Mammary epithelial cell (primary cell): ENCODE measurements at places on chromosomes 1 and 21. TPM values are rescaled to one million over a fixed set of nuclear protein-coding genes. Genes with fewer than 3 reads are reported as not detected.
A peak's percentile ranks its signal among the peaks of the same experiment; 100 is the strongest.

The KCNAB2 gene
- 4.8 TPM for total RNA-seq

DNA sequence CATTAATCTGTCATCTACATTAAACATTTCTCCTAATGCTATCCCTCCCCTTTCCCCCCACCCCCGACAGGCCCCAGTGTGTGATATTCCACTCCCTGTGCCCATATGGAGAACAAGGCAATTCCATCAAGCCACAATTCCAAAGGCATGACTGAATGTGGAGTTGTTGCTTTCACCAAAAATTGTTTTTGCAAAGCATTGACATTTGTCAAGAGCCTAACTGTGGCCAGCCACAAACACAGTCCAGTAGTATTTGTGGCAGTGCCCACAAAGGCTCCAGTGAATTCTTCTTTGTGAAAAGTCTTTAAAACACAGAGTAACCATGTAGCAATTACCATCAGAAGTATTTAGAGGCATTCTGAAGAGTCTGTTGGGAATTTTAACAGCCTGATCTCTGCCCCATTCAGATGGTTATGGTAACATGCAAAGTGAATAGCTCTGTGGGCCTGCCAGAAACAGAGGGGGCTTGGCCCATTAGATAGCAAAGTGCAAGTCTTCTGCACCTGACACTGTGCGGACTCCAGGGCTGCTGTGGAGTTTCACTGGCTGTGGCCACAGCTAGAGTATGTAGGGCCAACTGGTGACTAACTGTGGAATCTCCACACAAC lies 11.6 kb upstream of the LRRC53 start:
- DNase-seq = no peak

DNA sequence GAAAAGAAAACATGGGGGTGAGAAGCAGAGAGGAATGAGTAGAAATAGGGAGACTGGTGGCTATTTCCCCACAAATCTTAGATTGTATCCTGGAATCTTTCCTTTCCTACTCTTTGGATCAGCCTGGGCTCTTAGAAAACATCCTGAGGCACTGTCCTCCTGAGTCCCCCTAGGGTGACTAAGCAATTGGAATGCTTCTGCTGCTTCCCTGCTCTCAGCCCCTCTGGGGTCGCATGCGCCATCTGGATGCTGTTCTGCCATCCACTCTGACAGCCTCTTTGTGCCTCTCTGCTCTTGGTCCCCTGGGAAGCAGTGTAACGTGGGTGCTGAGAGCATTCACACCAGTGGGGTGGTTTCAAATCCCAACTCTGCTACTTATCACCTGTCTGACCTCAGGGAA lies 443.0 kb downstream of the SIPA1L2 start:
- DNase-seq = no peak

DNA sequence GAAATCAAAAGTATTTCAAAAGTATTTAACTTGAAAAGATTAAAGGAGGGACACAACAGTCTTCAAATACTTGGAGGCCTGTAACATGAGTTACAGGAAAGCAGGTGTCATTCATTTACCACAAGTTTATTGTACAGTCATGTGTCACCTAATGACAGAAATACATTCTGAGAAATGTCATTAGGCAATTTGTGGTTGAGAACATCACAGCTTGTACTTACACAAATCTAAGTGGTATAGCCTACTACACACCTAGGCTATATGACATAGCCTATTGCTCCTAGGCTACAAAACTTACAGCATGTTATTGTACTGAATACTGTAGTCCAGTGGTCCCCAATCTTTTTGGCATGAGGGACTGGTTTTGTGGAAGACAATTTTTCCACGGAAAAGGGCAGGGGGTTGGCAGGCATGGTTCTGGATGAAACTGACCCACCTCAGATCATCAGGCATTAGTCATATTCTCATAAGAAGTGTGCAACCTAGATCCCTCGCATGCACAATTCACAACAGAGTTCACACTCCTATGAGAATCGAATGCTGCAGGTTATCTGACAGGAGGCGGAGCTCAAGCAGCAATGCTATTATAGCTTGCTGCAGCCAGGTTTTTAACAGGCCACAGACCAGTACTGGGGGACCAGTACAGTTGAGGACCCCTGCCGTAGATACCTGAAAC lies 25.0 kb upstream of the PHTF1 start:
- DNase-seq = peak; percentile 20

DNA sequence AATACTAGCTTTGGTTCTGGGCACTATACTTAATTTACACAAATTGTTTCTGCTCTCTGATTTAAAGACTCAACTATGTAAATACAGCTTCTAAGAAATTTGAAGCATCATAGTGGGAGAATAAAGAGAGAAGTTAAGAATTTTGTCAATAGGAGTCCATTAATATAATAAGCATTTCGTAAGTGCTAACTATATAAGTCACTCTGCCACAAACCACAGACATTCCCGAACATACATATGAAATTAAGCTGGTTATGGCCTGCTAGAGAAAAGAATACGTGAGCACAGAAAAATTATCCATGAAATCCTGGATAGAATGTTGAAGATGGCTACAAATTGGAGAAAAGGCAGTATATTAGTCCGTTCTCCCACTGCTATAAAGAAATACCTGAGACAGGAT lies 526.2 kb downstream of the MRPL39 start:
- no peak for DNase-seq

DNA sequence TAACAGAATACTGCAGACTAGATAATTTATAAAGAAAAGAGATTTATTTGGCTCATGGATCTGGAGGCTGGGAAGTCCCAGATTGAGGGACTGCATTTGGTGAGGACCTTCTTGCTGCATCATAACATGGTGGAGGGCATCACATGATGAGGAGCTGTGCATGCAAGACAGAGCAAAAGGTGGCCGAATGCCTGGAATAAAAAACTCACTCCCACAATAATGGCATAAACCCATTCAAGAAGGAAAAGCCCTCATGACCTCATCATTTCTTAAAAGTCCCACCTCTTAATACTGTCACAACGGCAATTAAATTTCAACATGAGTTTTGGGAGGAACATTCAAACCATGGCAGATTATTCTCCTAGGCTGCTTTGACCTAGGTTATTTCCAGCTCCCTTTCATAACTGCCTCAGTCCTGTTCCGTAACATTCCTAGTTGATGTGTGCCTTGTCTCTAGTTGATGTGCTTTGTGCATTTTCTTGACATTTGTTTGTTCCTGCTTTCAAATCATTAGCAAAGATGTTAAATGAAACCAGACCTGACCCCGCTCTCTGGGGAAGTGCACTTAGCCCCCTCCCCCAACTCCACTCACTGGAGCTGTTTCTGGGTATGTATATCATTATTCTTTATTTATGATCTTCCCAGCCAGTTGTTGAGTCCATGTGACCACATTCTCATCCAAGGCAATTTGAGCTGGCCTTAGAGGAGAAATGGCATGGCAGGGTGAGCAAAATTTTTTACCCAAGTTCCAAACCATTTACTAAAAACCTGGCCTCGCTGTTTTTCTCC lies 148.5 kb downstream of the GDAP2 start:
- no peak for DNase-seq

The MYOG gene
- not detected for total RNA-seq

The TMIGD3 gene
- not detected in 2 replicates for total RNA-seq

DNA sequence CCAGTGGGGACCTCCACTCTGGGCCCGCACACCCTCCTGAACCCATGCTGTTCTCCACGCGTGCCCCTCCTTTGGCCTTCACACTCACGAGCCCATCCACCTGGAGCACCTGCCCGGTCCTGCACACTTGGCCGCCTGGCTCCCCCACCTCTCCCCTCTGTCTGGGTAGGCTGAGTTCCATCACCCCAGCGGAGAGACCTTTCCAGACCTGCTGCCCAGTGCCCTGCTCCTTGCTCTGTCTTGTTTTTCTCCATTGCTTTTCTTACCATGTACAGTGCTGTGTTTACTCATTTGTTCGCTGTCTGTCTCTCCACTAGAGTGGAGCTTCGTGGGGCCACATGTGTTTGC lies 351.0 kb upstream of the VAMP3 start:
- no peak for DNase-seq

DNA sequence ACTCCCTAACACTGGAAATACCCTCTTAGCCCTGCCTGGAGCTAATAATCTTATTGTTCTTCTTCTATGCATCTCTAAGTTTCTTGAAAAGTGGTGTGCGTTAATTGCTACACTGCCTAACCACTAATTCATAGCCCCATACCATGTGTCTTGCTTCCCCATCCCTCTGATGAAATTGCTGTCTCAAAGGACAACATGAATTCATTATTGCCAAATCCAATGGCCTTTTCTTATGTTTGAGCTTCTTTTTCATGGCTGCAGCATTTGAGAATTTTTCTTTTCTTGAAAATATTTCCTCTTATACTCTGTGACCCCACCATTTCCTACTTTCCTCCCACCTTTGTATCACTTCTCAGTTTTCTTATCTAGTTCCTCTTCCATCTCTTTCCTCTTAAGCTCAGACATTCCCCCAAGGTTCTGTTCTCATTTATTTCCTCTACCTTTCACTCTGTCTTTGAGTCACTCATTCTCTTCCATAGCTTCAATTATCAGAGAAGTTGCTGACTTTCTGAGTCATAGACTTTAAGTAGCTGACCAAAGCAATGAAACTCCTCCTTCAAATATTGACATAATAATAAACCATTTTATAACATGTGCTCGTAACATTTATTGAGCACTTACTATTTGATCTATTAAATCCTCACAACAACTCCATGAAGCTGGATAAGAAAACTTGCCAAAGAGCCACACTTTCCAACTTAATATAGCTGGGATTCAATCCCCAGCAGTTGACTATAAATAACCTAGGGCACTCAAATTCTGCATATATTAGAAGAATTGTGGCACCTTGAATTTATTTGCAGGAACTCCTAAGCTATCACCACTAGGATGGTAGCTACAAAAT lies 35.5 kb upstream of the ATP6V1G3 start:
- DNase-seq = peak; percentile 38

DNA sequence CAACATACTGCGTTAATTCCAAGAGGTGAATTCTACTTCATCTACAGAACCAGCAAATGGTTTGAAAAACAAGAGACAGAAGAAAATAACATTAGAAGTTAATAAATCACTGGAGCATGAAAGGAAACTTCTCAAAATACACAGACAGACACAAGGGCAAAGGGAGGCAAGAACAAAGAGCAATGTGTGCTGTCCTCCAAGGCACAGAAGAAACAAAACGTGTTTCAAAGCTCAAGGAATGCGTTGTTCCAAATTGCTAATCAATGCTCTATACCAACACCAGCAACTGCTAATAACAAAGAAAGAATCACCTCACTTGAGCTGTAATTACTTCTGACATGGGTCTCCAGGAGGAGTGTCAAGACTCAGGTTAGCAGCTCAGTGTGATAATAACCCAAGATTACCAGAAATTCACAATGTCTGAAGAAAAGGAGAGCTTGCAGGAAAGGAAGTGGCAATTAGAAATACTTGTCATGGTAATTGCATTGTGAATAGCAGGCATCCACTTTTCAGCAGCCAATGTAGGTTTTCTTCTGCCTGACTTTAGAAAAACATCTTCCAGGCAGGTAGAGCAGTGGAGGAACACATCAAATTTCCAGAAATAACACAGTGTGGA lies 175.4 kb downstream of the SEC16B start:
- no peak for DNase-seq

DNA sequence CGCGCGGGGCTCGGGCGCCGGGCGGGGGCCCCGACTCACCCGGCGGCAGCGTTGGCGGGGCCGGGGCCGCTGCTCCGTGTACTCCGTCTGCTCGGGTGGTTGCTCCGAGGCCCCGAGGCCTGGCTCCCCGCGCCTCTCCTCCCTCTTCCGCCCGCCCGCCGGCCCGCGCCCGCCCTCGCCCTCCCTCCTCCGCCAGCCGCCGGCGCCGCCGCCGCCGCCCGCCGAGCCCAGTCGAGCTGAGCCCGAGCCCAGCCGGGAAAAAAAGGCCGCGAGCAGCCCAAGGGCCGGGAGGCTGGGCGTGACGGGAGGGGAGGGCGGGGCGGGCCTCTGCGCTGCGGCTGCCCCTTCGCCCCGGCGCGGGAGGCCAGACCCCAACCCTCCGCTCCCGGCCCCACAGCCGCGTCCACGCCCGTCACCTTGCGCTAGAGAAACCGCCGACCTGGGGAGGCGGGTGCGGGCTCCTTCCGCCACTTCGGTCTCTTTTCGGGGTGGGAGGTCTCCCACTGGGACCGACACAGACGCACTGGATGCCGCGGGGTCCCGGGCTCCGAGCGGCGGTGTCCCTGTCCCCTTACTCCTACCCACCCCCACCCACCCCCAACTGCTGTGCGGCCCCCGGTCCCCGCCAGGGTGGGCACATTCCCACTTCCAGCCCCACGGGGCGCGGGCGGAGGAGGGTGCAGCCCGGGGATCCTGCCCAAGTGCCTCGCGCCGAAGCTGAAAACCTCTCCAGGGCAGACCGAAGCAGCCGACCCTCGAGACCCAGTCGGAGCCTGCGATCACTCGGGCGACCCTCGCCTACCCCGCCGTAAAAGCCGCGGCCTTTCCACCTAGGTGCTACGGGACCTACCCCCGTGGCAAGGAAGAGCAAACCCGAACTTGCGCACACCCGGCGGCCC lies at the start of gene CERS2:
Gene CERS2, minus strand, starts transcription at position 256 of the 899 bp plus-strand sequence. CDS start 5,745 bp downstream, outside the sequence.
- peak; percentile 79 for DNase-seq

DNA sequence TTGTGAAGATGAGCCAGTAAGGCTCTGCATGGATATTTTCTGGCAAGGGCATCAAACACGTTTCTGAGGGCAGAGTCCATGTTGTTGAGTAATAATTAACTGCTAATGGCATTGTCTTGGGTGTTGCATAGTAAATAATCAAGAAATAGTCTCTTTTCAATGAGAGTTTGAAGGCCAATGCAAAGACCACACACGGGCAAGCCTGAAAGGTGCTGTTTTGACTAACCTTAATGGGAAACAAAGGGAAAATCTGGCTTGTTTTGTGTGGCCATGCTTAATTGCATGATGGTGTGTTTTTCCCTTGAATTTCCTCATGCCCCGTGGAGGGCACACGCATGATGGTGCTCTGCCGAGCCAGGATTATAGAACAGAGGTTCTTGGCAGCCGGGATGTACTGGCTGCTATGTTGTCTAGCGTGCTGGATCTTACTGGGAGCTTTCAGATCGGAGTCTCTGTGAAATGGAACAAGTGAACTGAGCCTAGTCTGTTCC lies 127.6 kb downstream of the NOS1AP start:
- DNase-seq = no peak

DNA sequence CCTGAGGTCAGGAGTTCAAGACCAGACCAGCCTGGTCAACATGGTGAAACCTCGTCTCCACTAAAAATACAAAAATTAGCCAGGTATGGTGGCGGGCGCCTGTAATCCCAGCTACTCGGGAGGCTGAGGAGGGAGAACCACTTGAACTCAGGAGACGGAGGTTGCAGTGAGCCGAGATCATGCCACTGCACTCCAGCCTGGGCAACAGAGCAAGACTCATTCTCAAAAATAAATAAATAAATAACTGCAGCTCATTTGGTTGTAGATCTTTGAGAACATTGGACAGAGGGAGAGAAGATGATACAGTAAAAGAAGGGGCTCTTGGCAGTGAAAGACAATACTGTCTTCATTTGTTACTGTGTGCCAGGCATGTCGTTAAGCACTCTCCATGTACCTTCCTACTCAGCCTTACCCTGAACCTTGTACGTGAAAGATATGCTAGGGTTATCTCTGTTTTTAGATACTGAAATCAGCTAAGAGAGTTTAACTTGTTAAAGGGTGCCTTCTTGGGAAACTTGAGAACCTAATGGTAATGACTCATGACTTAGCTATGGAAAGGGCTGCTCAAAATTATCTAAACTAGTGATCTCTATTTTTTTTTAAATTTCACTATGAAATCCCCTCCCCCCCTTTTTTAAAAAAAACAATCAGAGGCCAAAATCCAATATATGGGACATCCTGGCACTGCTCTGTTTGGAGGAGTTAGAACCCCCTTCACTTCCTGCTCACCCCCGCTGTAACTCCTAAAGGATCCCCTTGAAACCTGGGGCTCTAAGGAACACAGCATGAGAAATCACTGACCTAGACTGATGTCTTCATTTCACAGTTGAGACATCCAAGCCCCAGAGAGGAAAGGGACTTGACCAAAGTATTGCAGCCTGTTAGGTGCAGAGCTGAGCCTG lies 6.8 kb upstream of the KPNA6 start:
- DNase-seq = no peak

GRCh38 chr1:242185731-242186130 lies 186.8 kb upstream of the MAP1LC3C start:
- DNase-seq = no peak
